ENCODE measurements at places on chromosomes 11 and 22.

DNA sequence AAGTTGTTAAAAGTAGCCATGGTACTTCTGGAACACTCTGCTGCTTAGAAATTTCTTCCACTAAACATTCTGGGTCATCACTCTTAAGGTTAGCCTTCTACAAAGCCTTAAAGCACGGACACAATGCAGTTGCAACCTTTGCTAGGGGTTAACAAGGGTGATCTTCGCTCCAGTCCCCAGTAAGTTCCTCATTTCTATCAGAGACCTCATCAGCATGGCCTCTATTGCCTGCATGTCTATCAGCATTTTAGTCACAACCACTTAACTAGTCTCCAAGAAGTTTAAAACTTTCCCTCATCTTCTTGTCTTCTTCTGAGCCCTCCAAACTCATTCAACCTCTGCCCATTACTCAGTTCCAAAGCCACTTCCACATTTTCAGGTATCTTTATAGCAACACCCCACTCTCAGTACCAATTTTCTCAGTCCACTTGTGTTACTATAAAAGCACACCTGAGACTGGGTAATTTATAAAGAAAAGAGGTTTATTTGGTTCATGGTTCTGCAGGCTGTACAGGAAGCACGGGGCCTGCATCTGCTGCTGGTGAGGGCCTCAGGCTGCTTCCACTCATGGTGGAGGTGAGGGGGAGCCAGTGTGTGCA is 48.7 kb upstream of the TH start:
- no peak for DNase-seq

DNA sequence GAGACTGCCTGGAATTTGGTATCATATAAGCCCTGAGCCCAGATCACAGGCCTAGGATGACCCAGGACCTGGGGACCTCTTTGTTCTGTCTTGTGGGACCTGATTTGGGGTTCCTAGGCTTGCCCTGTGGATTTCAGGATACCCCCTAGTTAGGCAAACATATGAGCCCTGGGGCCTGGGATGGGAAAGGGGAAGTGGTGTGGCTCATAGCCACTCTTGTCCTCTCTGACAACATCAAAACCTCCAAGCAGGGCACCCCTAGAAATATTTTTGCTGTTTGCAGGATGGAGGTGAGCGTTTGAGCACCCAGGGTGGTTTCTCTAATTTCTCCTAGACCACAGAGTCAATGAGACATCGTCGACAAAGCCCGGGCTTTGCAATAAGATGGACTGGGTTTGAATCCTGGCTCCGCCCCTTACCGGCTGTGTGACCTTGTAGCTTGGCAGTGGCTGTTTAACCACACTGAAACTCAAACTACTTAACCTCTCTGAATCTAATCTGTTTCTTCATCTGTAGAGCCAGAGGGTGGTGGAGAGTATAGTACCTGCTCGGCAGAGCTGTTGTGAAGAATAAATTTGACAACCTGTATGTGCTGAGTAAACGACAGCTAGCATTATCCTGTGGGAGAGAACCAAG is 5.3 kb upstream of the LRRC10B start:
- no peak for DNase-seq

DNA sequence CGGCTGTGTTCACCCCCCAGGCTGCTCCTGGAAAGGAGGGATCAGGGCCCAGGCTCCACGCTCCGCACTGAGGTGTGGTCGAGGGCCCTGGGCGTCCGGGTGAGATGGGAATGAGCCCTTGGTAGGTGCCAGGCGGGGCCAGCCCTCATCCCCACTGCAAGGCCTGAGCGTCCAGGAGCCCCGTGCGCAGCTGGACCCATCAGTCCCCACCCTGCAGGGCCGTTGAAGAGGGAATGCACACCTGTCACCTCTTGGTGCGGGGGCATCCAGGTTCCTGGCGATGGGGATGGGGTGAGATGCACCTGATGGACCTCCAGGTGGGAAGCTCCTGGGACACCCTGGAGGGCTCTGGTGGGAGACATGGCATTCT is 72.2 kb downstream of the KCNQ1 start:
- no peak for DNase-seq

GRCh38 chr11:91825777-91826176 is 398.8 kb upstream of the FAT3 start:
- no peak for DNase-seq

GRCh38 chr11:118961189-118961588 is 5.1 kb downstream of the UPK2 start:
- no peak for DNase-seq

DNA sequence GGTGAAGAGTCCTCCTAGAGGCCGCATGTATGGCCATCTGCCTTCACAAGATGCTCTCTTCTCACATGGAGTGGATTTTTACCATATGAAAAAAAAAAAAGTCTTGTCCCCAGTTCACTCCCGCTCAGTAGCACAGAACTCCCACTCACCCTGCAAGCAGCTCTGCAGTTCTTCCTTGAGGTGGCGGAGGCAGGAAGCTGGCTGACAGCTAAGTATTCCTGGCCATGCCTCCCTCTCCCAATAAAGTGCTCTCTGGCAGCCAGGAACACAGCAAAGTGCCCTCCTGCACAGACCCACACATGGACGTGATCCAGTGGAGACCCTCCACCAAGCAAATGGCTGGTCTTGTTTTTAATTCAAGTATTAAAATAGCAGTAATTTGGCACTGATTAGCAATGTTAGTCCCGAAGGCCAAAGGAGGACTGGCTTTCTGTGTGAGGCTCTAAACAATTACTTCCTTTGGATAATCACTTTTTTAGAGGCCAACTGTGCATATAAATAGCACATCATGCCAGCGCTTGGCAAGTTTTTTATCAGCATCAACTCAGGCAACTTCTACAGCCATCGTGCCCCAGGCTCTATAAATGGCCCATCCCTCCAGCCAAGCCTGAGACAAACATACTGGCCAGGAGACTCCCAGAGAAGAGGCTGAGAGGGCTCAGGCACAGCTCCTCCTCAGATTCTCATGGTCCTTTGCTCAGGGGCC is 413.6 kb downstream of the OPCML start:
- no peak for DNase-seq

DNA sequence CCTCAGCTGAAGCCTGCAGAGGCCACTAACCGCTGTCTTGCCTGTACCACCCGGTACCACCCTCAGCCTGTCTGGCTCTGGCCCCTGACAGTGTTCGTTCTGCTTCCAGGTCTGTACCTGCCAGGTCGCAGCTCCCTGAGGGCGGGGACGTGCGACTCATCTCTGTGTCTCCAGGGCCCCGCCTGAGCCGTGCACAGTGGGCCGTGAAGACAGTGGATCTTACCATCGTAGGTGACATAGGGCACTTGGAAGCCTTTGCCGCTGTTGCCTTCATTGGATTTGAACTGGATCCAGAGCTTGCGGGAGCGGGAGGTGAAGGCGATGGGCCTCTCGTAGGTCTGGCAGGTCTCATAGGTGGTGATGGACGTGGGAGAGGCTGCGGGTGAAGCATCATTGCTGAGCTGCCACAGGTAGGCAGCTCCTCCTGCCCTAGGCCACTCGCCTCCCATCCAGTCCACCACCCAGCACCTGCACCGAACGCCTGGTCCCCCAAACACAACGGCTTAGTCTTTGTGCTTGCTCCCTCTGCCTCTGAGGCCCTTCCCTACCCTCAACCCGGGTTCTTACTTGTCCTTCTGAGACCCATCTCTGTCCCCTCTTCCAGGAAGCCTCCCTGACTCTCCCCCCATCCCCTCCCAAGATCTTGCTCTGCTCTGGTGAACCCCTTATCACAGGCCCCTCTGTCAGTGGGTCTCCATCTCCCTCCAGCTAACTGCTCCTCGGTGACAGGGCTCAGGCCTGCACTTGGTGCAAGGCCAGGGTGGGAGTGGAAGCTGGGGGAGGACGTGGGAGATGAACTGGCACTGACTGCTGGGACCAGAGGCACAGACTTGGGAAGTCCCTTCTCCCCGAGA is 21.1 kb upstream of the TTLL12 start:
- no peak for DNase-seq

DNA sequence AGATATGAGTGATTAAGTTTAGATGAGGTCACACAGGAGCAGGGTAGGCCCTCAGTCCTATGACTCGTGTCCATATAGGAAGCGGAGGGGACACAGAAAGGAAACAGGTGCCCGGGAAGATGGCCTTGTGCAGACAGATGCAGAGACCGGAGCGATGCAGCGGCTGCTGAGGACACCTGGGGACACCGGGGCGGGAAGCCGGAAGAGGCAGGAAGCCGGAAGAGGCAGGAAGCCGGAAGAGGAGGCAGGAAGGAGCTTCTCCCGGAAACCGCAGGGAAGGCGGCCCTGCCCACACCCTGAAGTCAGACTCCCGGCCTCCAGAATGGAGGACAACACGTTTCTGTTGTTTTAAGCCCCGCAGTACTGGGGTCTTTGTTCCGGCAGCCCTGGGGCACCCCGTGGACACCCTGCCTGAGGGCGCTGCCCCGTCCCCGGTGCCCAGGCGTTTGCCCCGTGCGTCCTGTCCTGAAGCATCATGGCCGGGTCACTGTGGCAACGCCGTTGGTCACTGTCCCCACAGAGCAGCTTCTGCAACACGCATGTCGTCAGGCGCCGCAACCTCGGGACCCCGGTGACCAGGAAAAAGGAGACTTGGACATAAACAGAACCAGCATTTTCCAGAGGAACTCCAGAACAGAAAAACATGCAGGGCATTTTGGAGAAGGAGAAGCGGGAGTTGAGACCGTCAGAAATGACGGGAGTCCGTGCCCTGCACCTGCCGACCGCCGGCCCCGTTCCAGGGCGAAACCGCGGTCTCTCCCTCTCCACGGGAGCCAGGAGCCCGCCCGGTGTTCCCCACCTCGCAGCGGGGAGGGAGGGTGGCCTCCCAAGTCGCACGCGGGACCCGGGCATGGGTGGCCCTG is 103.4 kb downstream of the BRD1 start:
- no peak for DNase-seq

GRCh38 chr22:40322021-40322420 is 24.3 kb upstream of the ADSL start:
- DNase-seq, result no peak

DNA sequence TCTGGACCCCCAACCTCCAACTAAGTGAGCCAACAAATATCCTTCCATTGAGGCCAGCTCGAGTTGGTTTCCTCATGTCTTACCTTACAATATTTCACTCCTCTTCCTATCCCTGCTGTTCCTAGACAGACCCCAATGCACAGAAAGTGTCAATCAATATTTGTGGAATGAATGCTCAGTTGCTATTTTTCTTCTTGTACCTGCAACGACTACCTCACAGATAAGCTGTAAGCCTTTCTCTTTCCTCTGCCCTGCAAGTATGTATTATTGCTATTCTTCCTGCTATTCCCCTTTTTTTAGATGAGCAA is 26.8 kb upstream of the CREB3L1 start:
- DNase-seq, result no peak

GRCh38 chr11:15114501-15115475 is at the start of gene INSC:
INSC (plus strand) TSS chr11:15114923; CDS start chr11:15149175, 34,252 bp downstream.
- DNase-seq, result no peak

DNA sequence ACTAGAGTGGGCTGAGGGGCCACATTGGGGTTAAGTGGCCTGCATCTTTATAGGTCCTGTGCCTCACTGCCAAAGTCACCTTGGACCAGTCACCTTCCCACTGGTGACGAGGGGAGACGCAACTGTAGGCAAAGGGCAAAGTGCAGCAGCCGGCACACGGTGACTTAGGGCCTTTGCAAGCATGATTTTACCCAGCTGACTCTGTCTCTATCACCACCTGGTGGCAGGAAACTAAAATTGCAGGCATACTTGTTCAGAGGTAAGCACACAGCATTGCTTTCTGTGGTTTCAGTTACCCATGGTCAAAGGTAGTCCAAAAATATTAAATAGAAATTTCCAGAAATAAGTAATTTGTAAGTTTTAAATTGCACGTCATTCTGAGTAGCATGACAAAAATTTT is 1164.4 kb downstream of the BRD1 start:
- DNase-seq, result no peak

DNA sequence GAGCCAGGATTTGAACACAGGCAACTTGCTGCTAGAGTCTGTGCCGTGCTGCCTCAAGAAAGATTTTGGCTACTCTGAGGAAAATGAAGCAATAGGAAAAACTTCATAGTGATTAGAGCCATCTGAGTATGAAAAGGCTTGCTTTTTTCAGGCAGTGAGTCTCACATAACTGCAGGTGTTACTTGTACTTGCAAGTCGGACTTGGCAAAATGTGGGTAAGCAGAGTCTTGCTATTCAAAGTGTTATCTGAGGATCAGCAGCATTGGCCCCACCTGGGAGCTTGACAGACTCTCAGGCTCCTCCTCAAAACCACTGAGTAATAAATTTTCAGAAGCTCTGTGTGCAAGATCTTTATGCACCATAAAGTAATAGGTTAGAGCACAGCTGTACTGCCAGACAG is 18.1 kb downstream of the RNF141 start:
- no peak for DNase-seq

DNA sequence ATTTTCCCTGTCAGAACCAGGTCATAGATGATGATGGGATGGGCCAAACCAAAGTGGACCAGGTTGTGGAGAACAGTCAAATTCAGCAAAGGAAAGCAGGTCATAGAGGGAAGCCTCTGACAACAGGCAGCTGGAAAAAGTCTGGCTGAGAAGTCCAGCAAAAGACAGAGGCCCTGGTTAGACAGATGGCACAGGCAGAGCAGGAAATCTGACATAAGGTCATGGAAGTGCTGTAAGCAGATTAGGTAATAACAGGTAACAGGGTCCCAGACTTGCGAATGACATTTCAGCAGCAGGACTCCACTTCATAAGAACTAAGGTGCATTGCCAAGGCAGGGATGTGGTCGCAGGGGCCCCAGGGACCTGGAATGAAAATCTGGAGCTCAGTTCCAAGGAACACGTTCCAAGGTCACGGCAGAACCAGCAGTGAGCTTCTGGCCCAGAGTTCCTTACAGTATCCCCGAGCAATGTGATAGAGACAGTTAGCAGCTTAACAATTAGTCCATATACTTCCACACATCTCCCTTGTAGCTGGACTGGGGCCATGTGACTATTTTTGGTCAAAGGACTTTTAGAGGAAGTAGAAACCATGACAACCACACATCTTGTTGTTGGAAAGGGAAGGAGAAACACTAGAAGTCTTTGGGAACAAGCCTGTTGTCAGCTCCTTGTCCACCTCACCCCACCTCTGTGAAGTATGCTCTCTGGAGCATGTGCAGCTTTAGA is 75.4 kb downstream of the ME3 start:
- no peak for DNase-seq
